ENCODE measurements at places on chromosomes 13 and 19. TPM values are rescaled to one million over a fixed set of nuclear protein-coding genes. Genes with fewer than 3 reads are reported as not detected.

CYP4F11 gene
- 9.1 TPM for polyA plus RNA-seq

ZNF835 gene
- polyA plus RNA-seq: not detected

P2RY11 gene
- polyA plus RNA-seq: 5.0 TPM

ALDH16A1 gene
- 16.7 TPM for polyA plus RNA-seq

GFY gene
- not detected for polyA plus RNA-seq

ZNF527 gene
- 1.8 TPM for polyA plus RNA-seq

KLK12 gene
- polyA plus RNA-seq: not detected

ZNF829 gene
- 0.62 TPM for polyA plus RNA-seq

LSR gene
- 133 TPM for polyA plus RNA-seq

LNX2 gene
- 10.0 TPM for polyA plus RNA-seq

SLC25A15 gene
- 13.3 TPM for polyA plus RNA-seq

PRKCG gene
- not detected for polyA plus RNA-seq

WDR87 gene
- not detected for polyA plus RNA-seq

FUZ gene
- polyA plus RNA-seq: 9.0 TPM

C19orf25 gene
- polyA plus RNA-seq: 22.2 TPM

C1QTNF9 gene
- not detected for polyA plus RNA-seq

PBX4 gene
- 2.2 TPM for polyA plus RNA-seq

GPR4 gene
- 0.02 TPM for polyA plus RNA-seq

C19orf73 gene
- polyA plus RNA-seq: 0.84 TPM

TMPRSS9 gene
- not detected for polyA plus RNA-seq

FAM124A gene
- 0.15 TPM for polyA plus RNA-seq

PRDX2 gene
- 377 TPM for polyA plus RNA-seq

ADM5 gene
- polyA plus RNA-seq: 1.2 TPM

ARHGAP33 gene
- polyA plus RNA-seq: 8.3 TPM

GZMM gene
- not detected for polyA plus RNA-seq

MEIOSIN gene
- polyA plus RNA-seq: 0.01 TPM

ZNF134 gene
- polyA plus RNA-seq: 9.3 TPM

MCEMP1 gene
- 0.11 TPM for polyA plus RNA-seq

RFPL4A gene
- polyA plus RNA-seq: not detected

CEACAM21 gene
- polyA plus RNA-seq: not detected

LRRC25 gene
- polyA plus RNA-seq: not detected

ZNF726 gene
- 1.2 TPM for polyA plus RNA-seq

PRSS57 gene
- polyA plus RNA-seq: not detected

BEST2 gene
- polyA plus RNA-seq: 0.12 TPM

PEAK3 gene
- polyA plus RNA-seq: not detected

ZNF681 gene
- 0.19 TPM for polyA plus RNA-seq

OCEL1 gene
- polyA plus RNA-seq: 6.1 TPM

GARIN5A gene
- polyA plus RNA-seq: 1.4 TPM

PALM gene
- not detected for polyA plus RNA-seq

FFAR1 gene
- polyA plus RNA-seq: not detected

BORA gene
- 2.9 TPM for polyA plus RNA-seq

F7 gene
- not detected for polyA plus RNA-seq

ARRDC5 gene
- not detected for polyA plus RNA-seq

USE1 gene
- polyA plus RNA-seq: 24.2 TPM

EXOC3L2 gene
- polyA plus RNA-seq: 0.23 TPM

KLK6 gene
- polyA plus RNA-seq: 34.6 TPM

QPCTL gene
- polyA plus RNA-seq: 12.1 TPM

GRIN2D gene
- polyA plus RNA-seq: 0.05 TPM

AP1M2 gene
- polyA plus RNA-seq: 113 TPM

ZNF266 gene
- polyA plus RNA-seq: 6.5 TPM

FGF9 gene
- polyA plus RNA-seq: not detected

B3GNT8 gene
- 0.93 TPM for polyA plus RNA-seq

FLT1 gene
- not detected for polyA plus RNA-seq
